ENCODE measurements at places on chromosomes 5 and 9.
A peak's percentile ranks its signal among the peaks of the same experiment; 100 is the strongest.

GRCh38 chr5:151249281-151249680, 3.7 kb upstream of the GM2A start:
- no peak for DNase-seq

GRCh38 chr5:99104538-99105132, 175.8 kb upstream of the CHD1 start:
- peak; percentile 17 for DNase-seq

DNA sequence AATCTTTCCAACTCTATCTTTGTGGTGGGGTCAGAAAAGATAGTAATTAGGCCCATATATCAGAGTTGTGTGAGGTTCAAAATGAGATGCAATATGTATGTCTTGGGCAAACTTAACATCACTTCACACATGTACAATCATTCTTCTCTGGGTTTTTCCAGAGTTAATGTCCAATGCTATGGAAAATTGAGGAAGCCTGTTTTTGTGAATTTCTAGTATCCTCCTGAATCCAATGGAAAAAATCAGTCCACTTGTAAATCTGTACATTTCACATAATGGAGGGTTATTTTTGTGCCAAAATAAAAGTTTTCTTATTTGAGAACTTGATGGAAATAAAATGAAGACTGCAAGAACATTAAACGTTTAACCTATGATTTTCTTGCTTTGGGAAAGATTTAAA, 155.6 kb upstream of the SEMA6A start:
- DNase-seq: no peak

DNA sequence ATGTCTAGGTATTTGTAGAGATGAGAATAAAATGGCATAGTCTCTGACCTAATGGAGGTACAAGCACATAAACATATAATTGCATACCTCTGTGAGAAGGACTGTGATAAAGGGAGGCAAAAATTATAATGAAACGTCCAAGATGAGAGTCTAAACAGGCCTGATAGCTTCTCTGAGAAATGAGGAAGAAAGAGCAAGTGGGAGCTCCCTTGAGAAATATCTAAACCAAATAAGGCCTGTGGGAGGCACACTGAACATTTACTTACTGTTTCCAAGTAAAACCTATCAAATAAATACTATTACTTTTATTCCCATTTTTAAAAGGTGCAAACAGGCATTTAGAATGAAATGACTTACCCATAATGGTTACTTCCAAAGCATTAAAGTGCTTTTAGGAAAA, 125.6 kb upstream of the PAPPA start:
- no peak for DNase-seq

DNA sequence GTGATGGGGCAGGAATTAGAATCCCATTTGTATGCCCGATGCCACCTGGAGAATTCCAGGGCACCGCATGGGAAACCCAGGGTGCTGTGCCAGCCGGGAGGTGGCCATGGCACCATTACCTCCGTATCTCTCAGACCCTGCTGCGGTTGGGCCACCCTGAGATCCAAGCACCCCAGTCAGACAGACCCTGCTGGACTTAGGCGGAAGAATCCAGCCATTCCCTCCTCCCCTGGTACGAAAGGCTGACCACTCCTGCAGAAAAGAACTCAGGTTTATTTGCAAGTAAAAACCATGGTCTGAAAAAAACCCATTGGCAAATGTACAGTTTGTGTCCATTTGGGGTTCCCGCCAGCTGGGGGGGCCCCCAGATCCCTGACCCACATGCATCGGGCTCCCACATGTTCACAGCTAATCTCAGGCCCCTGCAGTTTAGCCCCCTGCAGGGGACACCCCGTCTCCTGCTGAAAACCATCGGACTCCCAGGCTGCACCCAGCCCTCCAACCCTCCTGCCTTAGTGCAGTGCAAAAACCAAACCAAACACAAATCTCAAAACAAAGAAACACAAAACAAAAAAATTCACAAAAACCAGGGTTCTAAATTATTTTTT, 23.6 kb upstream of the SARDH start:
- no peak for DNase-seq

DNA sequence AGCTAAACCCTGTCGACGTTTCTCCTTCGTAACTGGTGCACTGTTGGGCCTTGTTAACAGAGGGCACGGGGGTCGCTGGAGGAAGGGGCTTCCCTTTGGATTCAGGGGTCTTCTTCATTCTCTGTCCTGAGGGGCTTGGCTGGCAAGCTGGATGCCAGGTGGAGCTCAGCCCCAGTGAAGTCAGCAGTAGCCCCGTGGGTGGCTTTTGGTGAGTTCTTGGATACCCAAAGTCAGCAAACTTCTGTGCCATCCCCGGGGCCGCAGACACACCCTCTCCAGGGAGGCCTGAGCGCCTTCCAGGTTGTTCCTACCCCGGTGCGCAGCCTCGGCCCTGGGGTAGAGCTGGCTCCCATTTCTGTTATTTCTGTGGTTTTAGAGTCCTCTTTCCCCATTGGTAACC, 12.3 kb upstream of the OBP2A start:
- no peak for DNase-seq

GRCh38 chr5:35758151-35758724, 98.5 kb upstream of the IL7R start:
- DNase-seq: no peak

DNA sequence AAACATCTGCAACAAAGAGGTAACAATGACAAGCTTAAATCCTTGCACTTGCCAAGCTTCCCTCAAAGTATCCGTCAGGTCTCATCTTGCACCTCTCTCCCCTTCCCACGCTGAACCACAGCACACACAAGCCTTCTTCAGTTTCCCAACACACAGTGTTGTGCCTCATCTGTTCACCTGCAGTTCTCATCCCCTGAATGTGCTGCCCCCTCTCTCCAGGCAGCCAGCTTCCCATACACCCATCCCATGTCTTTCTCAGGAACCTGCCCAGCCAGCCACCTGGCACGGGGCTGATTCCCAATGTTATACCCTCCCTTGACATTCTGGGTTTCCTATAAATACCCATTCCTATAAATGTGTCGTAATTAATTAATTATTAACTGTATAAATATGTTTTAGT, 314.8 kb downstream of the PRELID2 start:
- DNase-seq: no peak

DNA sequence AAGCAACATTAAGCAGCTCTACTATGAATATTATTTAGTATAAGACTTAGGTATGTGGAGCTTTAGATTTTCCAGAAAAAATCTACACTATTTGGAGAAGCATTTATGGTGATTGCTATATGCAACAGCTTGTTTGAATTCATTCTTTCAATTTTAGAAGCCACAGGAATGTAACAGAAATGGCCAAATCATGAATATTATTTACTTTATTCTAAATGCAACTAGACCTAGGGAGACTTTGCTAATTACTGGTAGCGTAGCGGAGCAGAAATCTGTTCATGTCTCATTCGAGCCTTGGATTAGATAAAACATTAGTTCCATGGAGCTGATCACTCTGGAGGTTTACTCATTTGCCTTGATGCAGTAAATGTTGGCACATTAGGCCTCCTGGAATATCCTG, 290.2 kb downstream of the ZNF608 start:
- no peak for DNase-seq

DNA sequence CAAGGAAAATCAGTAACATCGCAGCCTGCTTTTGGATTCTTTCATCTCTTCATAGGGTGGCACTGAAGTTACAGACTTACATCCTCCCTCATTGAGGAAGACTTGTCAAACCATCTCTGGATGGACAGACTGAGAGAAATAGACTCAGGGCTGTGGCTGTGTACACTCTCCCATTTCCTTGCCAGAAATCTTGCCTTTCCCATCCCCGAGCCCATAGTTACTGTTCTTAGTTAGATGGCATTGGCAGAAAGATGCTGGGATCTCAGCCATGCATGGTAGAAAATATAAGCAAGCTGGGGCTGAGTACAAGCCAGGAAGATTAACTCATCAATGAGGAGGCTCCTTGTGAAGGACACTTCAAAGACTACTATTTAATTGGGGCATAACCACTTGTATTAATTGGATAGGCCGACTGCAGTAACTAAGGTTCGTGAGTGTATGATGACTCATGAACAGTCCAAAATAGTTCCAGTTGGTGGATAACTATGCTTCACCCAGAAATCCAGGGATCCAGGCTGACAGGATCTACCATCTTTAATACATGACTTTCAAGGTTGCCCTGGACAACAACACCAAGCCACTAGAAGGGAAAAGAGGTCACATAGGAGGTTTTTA, 137.9 kb downstream of the TMEM38B start:
- no peak for DNase-seq

- DNase-seq: no peak
Observed at GRCh38 chr5:139076111-139076510, 122.1 kb downstream of the SIL1 start.

GRCh38 chr5:41770799-41771198, 99.4 kb downstream of the OXCT1 start:
- no peak for DNase-seq

DNA sequence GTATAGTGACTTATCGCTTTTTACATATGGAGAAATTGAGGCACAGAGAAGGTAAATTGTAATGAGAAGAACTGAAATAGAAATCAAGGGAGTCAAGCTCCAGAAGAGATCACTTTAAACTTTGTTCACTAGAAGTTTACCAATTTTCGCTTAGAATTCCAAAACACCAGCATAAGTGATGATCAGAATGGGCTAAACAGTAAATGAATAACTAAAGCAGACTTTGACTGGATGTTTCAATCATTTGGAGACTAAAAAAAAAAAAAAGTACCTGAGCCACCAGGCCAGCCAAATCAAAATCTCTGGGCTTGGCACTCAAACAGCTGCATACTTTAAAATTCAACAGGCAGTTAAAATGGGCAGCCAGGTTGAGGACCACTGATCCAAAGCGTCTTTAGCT, 38.2 kb upstream of the FYB1 start:
- DNase-seq: no peak

- DNase-seq: no peak
Observed at GRCh38 chr9:133950192-133950591, 41.9 kb downstream of the VAV2 start.

- no peak for DNase-seq
Observed at GRCh38 chr5:65926893-65927292, 518 bp downstream of the ERBIN start.

- no peak for DNase-seq
Observed at GRCh38 chr9:127122176-127123063, at the start of gene ANGPTL2. ANGPTL2 (minus strand) TSS chr9:127122635; CDS start chr9:127108731, 13,904 bp downstream.

- DNase-seq: peak; percentile 91
Observed at GRCh38 chr9:38096238-38096805, 27.3 kb upstream of the SHB start.

DNA sequence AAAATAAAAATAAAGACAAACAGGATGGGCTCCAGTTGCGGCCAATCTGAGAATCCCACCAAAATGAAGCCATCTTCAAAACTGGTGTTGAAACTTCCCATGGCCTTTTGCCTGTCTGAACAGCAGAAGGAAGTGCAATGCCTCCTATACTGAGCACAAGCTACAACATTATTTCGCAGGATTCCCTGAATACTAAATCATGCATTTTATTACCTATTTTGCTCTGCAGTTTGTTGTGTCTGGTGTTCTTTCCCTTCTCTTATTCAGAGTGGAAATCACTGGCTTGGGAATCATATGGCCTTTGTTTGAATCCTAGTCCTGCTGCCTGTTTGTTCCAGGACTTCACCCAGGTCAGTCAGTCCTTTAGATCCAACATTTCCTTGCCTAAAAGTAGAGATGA, at the start of gene OR2Y1:
OR2Y1 (minus strand) TSS at position 101 of the 400 bp plus-strand sequence; CDS start at position 101, 0 bp downstream.
- DNase-seq: no peak

DNA sequence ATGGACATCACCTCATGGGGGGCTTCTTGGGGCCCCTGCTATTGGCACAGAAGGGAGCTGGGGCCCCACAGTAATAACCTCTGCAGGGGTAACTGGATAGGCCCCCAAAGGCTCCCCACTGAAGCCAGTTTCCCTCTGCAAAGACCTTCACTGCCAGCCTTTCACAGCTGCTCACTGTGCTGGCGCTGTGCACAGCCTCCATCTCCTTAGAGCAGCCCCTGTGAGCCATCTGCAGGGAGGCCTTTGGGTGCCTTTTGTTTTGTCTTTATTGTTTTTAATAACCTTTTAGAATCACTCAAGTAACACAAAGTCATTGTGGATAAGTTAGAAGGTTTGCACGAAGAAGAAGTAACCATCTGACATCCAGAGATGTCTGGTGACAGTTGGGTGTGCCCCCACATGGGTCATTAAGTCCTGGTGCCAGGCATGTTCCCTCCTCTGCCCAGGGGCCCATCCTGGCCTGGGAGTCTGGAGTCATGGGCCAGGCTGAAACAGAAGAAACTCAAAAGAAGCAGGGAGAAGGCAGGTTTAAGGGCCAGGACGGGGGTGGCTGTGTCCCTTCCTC, 42.7 kb downstream of the NCS1 start:
- no peak for DNase-seq

- no peak for DNase-seq
Observed at GRCh38 chr5:4294878-4295277, 699.2 kb downstream of the IRX1 start.

- DNase-seq: no peak
Observed at GRCh38 chr5:58913406-58913990, 330.6 kb downstream of the RAB3C start.

DNA sequence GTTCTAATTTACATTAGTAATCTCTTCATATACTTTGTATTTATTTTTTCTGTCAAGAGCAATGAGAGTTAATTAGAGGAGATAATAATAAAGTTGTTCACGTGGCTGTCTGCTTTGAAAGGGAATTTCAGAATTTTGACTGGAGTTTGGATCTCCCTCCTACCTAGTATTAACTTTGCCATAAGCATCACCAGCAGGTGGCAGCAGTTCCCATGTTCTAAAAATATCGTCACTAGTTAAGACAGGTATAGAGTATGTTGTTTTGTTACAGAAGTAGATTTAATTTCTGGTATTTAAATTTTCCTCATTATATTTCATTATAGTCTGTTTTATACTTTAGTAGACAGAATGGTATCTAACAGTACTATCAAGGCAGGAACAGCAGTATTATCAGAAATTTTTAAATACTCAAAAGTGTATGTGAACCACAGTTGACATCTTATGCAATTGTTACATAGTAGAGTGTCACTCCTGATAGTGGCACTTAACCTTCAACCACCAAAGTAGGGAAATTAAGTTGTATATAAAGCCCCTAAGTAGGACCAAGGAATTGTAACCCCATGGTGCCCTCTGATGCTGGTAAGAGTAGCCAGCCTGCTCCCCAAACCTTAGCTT, 20.4 kb downstream of the GNPDA1 start:
- no peak for DNase-seq
